NCI-H2081 treated with DMSO at 0.1 percent for 48 hours (cell line): ENCODE measurements at places on chromosomes 6 and 20.

DNA sequence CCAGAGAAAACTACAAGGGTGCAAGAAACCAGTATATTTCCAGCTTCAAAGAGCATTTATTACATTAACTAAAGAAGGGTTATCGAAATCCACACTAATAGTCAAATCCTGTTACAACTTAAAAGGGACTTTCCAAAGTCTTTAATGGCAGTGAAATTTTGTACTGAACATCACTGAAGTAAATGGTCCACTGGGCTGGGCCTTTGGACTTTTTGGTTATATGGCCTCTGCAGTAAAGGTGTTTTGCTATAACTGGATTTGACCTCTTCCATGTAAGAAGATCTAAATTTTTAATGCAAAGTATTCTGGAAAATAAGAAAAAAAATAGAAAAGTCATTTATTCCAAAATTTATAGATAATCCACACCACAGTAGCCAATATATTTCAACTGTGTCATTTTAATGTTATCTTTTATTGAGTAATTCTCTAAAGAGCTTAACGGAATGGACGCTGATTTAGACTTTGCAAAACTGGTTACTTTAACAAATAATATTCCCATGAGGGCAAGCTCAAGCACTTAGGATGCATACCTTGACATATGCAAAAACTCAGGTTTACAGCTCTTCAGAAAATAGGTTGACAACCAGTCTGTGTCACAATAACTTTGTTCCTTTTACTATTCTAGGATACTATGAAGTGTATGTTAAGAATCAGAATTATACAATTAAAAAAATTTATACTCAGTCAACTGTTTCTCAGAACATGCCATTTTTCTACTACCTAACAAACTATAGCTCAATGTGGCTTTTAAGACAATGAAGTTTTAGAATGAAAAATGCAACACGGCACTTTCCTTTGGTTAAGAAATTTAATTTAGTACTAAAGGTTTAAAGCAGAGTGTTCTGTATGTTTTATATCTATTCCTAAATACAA is 7.0 kb downstream of the RBM39 start:
- DNase-seq, result no peak

DNA sequence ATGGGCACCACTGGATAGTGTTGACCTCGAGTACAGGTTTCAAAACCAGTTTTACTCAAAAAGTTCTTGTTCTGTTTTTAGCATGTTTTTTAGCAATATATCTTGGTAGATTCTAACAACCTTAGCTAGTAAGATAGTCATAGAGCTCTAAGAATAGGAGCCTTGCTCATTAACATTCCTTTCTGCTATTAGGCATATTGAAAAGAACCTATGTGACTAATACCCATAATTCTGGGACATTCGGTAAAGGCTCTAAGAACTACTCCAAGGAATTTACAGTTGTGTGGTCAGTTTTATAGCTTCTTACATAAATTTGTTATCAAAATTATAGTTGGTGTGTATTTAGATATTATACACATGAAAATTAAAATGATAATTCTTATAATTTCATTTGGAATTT is 11.6 kb downstream of the SLC9A8 start:
- DNase-seq, result no peak

- DNase-seq, result no peak
These were observed 129.9 kb upstream of the CHD6 start for GRCh38 chr20:41748051-41748450.

- no peak for DNase-seq
These were observed 44.0 kb upstream of the CTNNBL1 start for GRCh38 chr20:37649676-37650370.

DNA sequence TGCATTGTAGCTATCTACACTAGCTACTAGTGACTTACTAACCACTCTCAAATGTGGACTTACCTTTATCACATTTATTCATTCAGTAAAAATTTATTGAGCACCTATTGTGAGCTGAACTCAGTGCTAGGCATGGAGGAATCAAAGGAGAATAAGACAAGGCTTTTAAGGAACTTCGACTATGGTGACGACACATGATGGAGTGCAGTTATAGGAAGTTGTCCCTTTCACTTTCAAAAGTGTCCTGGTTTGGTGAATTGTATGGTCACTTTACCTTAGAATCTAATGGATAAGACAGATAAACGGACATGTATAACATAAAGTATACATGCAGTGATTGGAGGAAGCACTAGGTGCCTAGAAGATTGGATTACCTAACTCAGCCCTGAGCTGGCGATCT is 4.3 kb downstream of the AKAP7 start:
- no peak for DNase-seq
